ENCODE measurements at places on chromosomes 1 and 21.

DNA sequence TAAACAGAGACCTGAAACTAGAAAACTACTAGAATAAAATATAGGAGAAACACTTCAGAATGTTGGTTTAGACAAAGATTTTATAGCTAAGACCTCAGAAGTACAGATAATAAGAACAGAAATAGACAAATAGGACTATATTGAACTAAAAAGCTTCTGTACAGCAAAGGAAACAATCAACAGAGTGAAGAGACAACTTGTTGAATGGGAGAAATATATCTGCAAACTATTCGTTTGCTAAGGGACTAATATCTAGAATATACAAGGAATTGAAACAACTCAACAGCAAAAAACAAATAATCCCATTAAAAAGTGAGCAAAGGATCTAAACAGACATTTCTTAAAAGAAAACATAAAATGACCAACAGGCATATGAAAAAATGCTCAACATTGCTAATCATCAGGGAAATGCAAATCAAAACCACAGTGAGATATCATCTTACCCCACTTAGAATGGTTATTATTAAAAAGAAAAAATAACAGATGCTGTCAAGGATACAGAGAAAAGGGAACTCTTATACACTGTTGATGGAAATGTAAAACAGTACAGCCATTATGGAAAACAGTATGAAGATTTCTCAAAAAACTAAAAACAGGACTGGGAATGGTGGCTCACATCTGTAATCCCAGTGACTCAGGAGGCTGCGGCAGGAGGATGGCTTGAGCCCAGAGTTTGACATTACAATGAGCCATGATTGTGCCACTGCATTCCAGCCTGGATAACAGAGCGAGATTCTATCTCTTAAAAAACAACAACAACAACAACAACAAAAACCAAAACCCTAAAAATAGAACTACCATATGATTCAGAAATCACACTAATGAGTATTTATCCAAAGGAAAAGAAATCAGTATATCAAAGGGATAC lies 37.3 kb upstream of the ZSWIM5 start:
- no peak for DNase-seq

DNA sequence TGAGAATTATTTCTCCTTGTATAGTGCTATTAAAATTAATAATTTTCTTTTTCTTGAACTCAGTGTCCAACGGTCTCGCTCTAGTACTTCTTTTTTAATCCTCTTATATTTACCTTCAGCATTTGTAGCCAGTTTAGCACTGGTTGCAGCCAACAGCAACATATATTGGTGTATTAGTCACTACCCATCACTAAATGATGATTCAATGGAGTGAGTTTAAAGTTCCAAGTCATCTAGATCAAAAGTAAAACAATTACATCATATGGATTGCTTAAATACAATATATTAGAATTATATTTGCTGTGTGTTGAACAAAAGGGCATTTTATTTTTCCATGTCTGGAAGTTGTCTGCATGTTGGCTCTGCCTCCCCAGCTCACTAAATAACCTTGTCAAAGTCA lies 591.8 kb downstream of the ADGRL2 start:
- DNase-seq: no peak

GRCh38 chr1:109609881-109610280 lies 9.5 kb downstream of the GNAT2 start:
- DNase-seq: no peak

- no peak for DNase-seq
These were observed 70.4 kb downstream of the CACHD1 start for GRCh38 chr1:64540265-64540791.

DNA sequence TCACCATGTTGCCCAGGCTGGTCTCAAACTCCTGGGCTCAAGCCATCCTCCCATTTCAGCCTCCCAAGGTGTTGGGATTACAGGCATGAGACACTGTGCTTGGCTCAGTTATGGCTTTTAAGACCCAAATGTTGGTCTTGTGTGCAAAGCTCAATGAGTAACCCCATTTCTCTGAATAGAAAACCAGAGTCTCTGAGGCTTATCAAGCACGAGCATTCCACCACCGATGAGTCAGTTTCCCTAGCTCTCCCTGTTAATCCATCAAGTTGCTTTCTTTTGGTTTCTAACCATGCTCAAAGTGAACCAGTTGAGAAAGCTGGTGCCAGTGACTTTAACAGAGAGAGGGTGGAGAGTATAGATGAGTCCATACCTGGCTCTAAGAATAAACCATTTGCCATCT lies 350.9 kb upstream of the ADGRL2 start:
- DNase-seq: no peak

GRCh38 chr1:35298464-35298863 lies 30.0 kb downstream of the ZMYM4 start:
- DNase-seq: peak; percentile 34

DNA sequence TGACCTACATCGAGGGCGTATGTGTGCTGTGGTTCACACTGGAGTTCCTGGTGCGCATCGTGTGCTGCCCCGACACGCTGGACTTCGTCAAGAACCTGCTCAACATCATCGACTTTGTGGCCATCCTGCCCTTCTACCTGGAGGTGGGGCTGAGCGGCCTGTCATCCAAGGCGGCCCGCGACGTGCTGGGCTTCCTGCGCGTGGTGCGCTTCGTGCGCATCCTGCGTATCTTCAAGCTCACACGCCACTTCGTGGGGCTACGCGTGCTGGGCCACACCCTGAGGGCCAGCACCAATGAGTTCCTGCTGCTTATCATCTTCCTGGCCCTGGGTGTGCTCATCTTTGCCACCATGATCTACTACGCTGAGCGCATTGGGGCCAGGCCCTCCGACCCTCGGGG lies 13.0 kb downstream of the KCNC4 start:
- no peak for DNase-seq

DNA sequence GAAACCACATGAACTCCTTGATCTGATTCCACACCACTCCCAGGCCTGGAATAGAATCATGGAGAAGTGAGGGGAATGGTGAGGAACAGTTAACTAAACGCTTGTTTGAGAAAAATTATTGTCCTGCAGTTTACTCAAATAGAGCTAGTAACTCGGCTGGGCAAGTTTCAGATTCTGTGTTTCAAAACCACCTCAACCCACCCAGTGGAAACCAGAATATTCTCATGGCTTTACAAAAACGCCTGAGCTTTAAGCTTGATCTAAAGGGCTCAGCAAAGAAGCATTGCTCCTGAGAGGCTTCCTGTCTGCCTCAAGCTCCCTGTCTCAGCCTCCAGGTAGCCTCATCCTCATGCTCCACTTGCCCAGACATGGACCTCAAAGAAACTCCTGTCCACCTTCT lies 16.6 kb downstream of the TCHHL1 start:
- no peak for DNase-seq

- no peak for DNase-seq
These were observed 112.6 kb downstream of the LRIG2 start for GRCh38 chr1:113185463-113186104.

DNA sequence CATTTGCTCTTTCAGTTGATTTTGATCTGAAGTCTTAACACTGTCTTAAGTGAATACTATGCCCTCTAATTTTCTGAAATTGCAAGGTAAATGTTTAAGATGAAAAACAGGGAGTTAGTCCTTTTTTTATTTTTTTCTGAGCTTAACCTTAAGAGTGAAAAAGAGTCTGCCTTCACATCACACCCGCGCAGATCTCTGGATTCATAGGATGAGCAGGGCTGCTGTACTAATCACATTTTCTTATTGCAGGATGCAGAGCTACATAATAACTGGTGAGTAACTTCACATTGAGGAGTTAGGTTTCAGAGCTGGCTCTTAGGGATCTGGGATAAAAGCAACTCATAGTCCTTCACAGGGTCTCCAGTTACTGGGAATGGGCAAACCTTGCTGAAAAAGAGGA lies 188.7 kb upstream of the ATP1B1 start:
- no peak for DNase-seq

DNA sequence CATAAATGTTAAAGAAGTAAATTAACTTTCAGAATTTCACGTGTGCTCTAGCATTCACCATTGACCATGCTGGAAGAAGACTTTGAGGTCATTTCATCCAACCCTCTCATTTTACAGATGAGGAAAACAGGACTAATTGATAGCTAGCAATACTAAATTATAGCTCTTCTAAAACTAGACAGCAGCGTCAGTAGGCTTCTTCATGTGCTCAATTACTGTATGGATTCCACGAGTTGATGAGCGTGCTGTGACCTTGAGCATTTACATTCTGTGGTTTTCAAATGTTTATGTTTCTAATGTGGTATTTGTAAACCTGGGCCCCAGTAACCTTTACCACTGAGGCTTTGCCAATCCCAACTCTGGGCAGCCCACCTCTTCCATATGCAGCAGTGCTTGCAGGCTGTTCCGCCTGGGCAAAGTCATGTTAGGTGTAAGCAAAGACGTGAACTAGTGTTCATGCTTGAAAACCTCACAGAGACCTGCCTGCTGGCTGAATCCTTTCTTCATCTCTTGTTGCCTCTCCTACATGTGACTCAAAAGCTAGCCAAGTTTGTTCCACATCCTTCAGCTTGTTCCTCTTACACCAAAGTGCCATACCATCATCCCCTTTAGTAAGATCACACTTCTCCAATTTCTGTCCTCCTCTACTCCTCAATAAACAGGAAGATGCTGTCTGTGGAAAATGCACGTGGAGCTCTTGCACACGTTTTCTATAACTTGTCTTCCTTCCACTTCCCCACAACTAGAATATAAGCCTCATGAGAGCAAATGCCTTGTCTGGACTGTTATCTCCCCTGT lies 17.2 kb downstream of the KCNJ15 start:
- DNase-seq: no peak

DNA sequence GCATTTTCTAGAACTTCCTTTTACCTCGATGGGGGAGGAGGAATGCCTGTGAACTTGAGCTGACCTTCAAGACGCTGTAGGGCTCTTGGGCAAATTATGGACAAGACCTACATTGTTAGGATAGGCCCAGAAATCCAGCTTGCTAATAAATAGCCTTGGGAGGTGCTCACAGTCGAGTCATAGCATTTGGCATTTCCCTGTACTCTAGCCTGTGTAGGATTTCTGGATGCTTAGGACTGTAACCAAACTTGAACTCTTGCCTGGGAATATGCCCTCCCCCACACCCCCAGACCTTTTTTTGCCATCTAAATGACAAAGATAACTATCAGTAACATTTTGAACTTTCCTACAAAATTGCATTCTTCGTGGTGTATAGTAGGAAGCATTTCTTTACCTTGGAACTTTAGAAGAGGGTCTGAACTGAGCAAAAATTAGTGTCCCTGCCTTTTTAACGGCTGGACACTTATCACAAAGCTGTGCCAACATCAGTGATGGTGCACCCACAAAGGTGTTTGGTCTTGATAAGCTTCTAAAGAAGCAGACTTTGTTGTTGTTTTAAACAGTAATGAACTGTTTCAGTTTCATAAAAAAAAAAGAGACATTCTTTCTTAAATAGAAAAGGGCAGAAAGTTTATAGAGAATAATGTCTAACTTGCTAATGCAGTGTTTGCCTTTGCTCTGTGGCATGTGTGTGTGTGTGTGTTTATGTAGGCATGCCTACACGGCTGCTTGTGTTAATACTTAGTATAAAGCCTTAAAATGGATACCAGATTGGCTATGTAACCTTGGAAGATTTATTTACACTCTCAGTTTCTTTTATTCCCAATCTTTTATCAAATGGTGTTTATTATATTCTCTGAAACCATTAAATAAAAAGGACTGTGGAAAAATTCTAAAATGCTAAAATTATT lies 88.2 kb downstream of the NFIA start:
- DNase-seq: no peak

DNA sequence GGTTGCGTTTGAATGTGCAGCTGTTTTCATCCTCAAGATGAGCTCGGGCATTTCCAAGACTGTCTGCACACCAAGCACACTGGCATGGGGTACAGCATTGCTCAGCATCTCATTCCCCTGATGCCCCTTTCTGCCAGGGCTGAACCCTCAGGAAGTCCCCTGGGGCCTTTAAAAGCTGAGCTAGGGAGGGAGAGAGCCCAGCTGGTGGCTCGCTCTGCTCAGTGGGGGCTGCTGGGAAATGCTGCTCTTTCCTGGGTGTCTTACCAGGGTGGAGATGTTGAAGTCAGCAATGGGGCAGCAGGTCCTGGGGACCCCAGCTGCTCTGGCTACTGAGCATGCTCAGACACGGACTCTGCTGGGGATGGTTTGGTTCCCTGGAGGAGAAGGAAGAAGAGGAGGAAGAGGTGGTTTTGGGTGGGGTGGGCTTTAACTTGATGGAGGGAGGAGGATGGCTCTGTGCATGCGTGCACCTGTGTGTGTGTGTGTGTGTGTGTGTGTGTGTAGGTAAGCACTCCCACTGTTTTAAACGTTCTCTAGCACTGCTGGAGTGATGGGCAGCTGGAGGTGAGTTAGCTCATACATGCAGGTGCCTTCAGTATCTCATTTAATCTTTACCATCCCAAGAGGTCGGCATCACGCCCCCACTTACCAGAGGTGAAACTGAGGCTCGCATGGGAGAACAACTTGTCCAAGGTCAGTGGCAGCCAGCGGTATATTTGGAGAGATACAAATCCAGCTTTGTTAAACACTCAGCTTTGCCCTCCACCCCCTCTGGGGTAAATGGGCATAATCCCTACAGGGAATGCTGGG lies 40.9 kb downstream of the ACTL8 start:
- DNase-seq: no peak

- DNase-seq: no peak
These were observed 218.7 kb upstream of the COA6 start for GRCh38 chr1:234154320-234155251.

- DNase-seq: no peak
These were observed 511.8 kb upstream of the USP24 start for GRCh38 chr1:55726994-55727393.

DNA sequence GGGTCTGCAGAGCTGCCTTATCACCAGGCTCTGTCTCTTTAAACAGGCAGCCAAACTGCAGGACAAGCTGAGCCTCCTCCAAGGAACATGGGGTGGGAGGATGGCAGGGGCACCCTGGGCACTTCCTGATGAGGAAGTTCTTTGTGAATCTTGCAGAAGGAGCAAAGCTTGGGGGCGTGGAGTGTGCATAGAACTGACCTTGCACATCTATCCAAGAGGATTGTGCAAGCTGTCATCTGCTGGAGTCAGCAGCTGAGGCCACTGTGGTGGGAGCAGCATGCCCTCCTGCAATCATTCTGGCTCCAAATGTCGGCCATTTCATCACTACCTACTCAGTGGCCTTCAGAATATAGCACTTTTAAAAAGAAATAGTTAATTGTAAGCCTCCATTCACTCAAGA lies 182.2 kb downstream of the AJAP1 start:
- no peak for DNase-seq

DNA sequence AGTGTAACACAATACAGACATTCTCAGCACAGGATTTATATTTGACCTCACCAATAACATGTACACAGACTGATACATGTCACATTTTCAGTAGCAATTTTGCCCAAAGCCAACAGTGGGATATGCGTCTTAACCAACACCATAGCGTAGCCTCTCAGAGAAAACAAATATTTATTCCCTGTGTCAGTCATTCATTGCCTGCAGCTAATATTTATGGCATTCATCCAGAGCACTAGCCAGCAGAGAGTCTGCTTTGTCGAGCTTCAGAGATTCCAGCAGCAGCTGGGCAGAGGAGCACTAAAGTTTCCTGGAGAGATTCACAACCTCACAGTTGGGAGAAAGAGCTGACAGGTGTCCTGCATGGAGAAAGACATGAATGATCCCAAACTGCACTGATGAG lies 400.7 kb upstream of the DAB1 start:
- no peak for DNase-seq
